ENCODE measurements at places on chromosomes 12 and 14.

- no peak for DNase-seq
Observed at GRCh38 chr12:65355461-65355860, 77.0 kb downstream of the MSRB3 start.

DNA sequence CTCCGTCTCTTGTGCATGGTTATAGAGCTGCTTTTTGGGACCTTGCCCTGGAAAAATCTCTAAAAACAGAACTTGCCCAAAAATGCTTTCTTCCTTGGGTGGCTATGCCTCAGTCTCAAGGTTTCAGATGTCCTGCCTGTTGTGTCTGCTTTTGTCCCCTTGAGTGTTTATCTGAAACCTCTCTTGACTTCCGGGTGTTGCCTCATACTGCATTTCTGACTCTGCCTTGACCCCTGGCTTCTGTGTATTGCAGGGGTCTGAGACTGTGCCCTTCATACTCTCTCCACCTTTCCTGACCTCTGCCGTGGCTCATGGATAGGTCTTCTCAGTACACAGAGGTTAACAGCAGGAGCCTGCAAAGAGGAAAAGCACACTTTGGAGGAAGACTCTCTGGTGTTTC lies 124.8 kb upstream of the NTF3 start:
- DNase-seq: no peak

DNA sequence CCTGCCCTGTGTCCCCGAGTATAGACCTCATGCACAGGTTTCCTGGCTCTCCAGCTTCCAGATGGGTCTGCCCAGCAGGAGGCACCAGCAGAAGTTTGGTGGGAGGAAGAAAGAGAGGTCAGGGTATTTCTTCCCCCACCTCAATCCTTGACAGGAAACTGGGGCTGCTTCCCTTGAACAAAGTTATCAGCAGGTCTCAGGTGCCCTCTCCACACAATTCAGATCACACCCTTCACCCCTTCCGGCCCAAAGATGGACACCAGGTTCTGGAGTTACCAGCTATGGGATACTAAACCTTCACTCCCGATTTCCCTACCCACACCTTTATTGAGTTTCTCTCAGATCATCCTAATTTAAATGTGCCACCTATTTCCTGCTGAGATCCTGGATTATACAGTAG lies 1.2 kb downstream of the SART3 start:
- no peak for DNase-seq

DNA sequence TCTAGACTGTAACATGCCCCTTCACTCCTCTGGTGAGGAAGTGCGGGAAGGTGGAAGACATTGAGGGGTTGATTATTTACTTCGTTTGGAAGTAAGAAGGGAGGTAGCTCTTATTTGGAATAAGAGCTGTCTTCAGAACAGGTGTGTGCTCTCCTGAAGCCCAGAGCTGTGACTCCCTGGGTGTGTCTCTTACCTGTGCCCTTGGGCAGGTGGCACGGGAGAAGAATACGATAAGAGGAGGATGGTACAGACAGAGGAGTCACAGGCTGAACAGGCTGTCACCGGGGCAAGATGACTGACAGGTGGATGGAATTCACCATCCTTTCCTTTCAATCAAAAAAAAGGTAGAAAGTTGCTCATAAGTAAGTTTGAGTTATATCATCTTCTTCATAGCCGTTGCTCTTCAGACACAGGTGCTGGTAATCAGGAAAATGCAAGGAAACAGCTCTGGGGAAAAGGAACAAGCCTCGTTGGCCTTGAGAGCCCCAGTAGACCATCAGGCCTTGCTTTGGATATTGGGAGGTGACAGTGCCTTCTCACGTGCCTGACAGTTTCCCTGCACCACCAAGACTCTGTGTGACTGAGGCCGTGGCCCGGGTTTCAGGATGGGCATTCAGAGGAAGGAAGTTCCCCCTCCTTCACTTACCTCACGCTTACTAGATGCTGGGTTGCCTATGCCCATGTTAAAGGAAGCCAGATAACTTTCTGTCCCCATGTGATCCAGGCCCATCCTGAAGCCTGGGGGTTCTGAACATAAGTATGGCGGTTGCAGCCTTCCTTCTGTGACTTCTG lies 120.4 kb downstream of the ETV6 start:
- no peak for DNase-seq

- no peak for DNase-seq
Observed at GRCh38 chr12:48783432-48783831, 5.5 kb downstream of the ADCY6 start.

GRCh38 chr12:56838621-56839488 lies 75.7 kb downstream of the HSD17B6 start:
- DNase-seq: no peak

DNA sequence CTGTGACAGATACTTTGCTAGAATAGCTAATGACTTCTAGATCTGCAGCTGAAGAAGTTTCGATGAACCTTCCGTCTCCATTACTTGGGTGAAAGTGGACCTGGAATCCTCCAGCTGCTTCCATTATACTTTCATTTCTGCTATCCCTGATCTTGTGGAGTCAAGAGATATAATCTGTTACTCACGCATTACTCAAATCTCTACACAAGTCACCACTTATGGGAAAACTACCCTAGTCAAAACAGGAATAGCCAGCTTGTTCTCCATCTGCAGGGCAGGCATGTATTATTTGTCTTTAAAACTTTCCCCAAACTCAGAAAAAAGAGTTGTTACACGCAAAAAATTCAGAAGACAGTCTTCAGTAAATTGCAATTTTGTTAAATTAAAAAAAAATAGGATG lies 2.8 kb upstream of the KTN1 start:
- DNase-seq: no peak
